ENCODE measurements at places on chromosomes 4 and X. TPM values are rescaled to one million over a fixed set of nuclear protein-coding genes. Genes with fewer than 3 reads are reported as not detected.

The SPOCK3 gene
- total RNA-seq: 0.40 TPM

The EXOC1L gene
- total RNA-seq: not detected

The HNRNPH2 gene
- total RNA-seq: 51.6 TPM

The SMIM14 gene
- total RNA-seq: 15.8 TPM

The SPANXA1 gene
- total RNA-seq: not detected

The STAP1 gene
- not detected for total RNA-seq

The FRMD7 gene
- total RNA-seq: not detected

Measured in A549 treated with GW870086 at 1 μM for 4 hours (cell line).